Natural killer cell treated with Interleukin-12 subunit alpha and Interleukin-12 subunit beta and Interleukin-15 and Interleukin-18, amount 100 ng/mL, for 72 hours (primary cell): ENCODE measurements at places on chromosomes 16 and 17. TPM values are rescaled to one million over a fixed set of nuclear protein-coding genes. Genes with fewer than 3 reads are reported as not detected.
A peak's percentile ranks its signal among the peaks of the same experiment; 100 is the strongest.

DNA sequence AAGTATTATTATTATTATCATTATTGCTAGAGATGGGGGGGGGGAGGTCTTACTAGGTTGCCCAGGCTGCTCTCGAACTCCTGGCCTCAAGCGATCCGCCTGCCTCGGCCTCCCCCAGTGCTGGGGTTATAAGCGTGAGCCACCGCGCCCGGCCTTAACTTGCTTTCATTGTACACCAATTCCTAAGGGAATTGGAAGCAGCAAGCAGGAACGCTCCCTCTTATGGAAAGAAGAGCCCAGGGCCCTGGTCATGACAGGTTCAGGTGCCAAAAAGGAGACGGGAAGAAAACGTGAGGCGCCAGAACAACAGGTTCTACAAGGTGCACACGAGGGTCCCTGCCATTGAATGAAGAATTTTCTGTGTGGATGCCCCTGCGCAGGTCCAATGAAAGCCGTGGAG lies 540 bp upstream of the RPL38 start:
- peaks cover 34% of the 10 kb centered on the region for H3K4me1 ChIP-seq
- no peak for DNase-seq
- H3K27me3 ChIP-seq, result peaks cover 12% of the 10 kb centered on the region

DNA sequence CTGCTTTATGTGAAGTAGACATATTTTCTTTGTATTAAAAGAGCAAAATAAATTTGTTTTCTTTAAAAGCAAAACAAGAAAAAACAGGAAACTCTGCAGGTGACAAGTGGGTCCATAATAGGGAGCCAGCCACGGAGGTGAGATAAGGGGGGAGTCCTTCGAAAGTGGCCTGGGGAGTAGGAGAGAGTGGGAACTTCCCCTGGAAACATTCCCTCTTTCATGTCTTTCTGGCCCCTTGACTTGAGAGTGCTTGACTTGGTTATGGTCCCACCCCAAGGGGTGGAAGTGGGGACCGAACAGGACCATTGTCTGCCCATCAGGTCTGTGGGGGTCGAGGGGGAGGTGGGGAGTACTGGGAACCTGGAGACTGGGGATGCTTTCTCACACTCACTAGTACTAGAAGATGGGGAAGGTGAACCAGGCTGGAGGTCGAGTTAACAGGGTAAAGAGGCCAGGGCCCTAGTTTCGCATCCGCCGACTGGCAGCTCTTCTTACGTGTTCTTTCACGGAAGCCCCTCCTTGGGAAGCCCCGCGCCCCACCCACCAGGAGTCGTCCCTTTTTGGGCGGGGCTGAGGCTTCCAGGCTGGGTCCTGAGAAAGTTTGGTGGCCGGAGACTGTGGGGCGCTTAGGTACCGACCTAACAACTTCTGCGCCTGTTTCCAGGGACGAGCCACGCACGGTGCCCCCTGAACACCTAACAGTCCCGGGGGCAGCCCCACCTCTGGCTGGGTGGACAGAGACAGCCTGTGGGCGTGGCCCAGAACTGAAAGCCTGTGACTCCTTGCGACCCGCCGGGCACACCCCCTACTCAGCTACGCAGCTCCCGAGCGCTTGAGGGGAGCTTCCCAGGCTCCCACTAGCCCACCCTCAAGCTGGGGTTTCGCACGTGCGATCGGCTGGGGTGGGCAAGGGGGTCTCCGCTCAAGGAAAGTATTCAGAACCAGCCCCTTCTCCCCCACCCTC lies 790 bp downstream of the TRADD start:
- no peaks in the 10 kb centered on the region for H3K36me3 ChIP-seq
- DNase-seq, result peak; percentile 93
- H3K4me3 ChIP-seq, result peak overlapping the region; percentile 92
- peaks cover 40% of the 10 kb centered on the region for H3K4me1 ChIP-seq
- H3K27ac ChIP-seq, result peak overlapping the region; percentile 99

GRIN2C gene
- not detected for total RNA-seq

PITPNM3 gene
- 0.59 TPM for total RNA-seq

DNA sequence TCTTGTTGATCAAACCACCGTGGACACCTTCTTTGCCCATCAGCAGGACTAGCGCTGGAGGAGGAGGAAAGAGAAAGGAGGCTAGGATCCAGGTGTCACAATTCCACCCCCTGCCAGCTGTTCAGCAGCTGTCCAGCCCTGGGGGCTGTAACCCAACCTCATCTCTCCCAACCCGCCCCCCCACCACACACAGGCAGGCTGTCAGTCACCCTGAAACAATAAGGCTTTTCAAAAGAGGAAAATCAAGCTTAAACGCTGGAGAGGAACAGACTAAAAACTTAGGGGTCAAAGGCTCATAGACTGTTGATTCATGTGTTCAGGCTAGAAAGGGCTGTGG lies 2.4 kb downstream of the PFN1 start:
- H3K36me3 ChIP-seq, result peaks cover 49% of the 10 kb centered on the region
- DNase-seq, result no peak
- H3K4me1 ChIP-seq, result peaks cover 66% of the 10 kb centered on the region
- peak overlapping the region; percentile 100 for H3K4me3 ChIP-seq
- H3K27ac ChIP-seq, result peak overlapping the region; percentile 96

CARD14 gene
- total RNA-seq, result not detected

DNA sequence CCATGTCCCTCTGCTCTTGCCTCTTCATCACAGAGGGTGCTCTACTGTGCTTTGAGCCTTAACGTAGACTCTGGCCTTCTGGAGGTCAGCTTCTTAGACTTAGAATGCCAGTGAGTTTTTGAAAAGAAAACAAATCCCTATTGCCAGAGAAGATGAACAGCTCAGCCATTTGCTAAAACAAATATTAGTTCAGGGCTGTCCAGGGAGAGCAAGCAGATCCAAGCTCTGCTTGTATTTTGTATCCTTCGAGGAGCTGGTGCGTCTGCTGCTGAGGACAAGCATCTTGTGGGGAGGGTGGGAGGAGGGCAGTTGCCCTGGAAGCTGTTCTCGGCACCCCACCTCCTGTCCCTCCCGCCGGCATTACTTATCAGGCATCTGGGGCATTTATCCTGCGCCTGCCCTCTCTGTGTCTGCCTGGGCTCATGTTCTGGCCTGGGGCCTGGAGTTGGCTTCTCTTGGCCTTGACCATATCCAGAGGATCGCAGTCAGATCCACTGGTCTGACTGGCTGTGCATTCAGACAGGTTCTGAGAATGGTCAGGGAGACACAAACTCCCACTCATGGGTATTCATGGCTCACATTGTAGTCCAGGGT lies 173.1 kb upstream of the NLRP1 start:
- no peaks in the 10 kb centered on the region for H3K36me3 ChIP-seq
- no peaks in the 10 kb centered on the region for H3K4me1 ChIP-seq
- H3K27ac ChIP-seq, result no peak overlapping the region
- no peak for DNase-seq

ABCA10 gene
- 4.7 TPM for total RNA-seq

DNA sequence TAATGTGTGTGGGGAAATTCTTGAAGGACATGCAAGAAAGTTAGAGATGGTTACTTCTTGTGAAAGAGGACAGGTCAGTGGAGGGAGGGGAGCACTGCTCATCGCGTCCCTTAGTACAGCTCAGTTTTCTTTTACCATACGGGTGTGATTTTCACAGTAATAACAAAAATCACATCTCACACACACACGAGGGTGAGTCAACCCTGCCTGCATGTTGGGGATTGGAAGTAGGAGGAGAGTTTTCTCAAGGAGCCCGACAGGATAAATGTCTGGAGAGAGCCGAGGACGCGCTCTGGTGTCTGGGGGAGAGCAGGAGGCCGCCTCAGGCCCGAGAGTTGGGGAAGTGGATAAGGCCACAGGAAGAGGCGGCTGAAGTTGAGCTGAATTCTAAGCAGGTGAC lies 16.4 kb downstream of the PLCD3 start:
- no peaks in the 10 kb centered on the region for H3K36me3 ChIP-seq
- no peak overlapping the region for H3K4me3 ChIP-seq
- H3K4me1 ChIP-seq, result peaks cover 4% of the 10 kb centered on the region
- H3K27ac ChIP-seq, result no peak overlapping the region
- H3K27me3 ChIP-seq, result peaks cover 7% of the 10 kb centered on the region
- DNase-seq, result no peak

- no peak overlapping the region for H3K4me3 ChIP-seq
- H3K27ac ChIP-seq, result no peak overlapping the region
- DNase-seq, result no peak
- no peaks in the 10 kb centered on the region for H3K27me3 ChIP-seq
- peaks cover 13% of the 10 kb centered on the region for H3K36me3 ChIP-seq
These were observed 2274.7 kb downstream of the TP53TG3F start for GRCh38 chr16:35733971-35734702.

DNA sequence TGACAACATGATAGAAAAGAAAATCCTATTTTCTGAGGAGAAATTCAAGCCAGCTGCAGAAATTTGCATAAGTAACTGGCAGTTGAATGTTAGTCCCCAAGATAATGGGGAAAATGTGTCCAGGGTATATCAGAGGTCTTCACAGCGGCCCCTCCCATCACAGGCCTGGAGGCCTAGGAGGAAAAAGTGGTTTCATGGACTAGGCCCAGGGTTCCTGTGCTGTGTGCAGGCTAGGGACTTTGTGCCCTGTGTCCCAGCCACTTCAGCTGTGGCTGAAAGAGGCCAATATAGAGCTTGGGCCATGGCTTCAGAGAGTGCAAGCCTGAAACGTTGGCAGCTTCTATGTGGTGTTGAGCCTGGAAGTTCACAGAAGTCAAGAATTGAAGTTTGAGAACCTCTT lies 35.6 kb downstream of the TMEM100 start:
- H3K27me3 ChIP-seq, result peaks cover 33% of the 10 kb centered on the region
- no peak for DNase-seq
- H3K4me1 ChIP-seq, result no peaks in the 10 kb centered on the region
- no peaks in the 10 kb centered on the region for H3K36me3 ChIP-seq
- no peak overlapping the region for H3K4me3 ChIP-seq
- H3K27ac ChIP-seq, result no peak overlapping the region

GRCh38 chr16:11253995-11254912 lies 1.8 kb downstream of the SOCS1 start:
- H3K27ac ChIP-seq, result peak overlapping the region; percentile 99
- H3K36me3 ChIP-seq, result peaks cover 20% of the 10 kb centered on the region
- H3K4me1 ChIP-seq, result peaks cover 51% of the 10 kb centered on the region
- H3K27me3 ChIP-seq, result no peaks in the 10 kb centered on the region

FOXN1 gene
- total RNA-seq, result not detected

DNA sequence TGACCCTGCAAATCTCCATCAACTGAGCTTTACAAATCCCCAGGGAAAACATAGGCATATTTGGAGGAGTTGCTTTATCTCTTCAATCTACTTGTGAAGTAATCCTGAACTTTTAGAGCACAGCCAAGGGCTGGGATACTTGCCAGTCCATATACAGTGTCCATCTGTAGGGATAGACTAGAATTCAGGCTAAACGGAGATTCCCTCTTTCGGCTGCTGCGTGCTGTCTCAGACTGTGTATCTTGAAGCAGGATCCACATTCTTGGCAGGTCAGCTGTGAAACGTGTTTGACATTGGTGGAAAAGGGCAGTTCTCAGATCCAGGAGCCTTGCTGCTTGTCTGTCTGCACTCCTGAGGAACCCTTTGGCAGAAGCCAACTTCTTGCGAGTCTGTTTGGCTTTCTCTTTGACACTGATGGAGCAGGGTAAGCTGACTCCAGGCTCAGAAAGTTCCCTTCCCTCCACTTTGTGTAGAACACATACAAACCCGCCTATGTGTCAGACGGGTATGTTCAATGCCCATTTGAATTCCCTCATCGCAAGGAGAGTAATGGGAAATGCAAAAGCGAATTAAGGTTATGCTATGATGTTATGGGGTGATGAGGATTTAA lies 221.8 kb downstream of the MAP2K4 start:
- no peak for DNase-seq
- H3K36me3 ChIP-seq, result no peaks in the 10 kb centered on the region
- H3K4me1 ChIP-seq, result no peaks in the 10 kb centered on the region
- H3K27ac ChIP-seq, result no peak overlapping the region
- no peaks in the 10 kb centered on the region for H3K27me3 ChIP-seq

GRCh38 chr17:73470316-73470826 lies 158.6 kb upstream of the CDC42EP4 start:
- no peak overlapping the region for H3K27ac ChIP-seq
- peaks cover 17% of the 10 kb centered on the region for H3K27me3 ChIP-seq
- no peaks in the 10 kb centered on the region for H3K36me3 ChIP-seq

GRCh38 chr16:66605979-66606751 lies 1.7 kb downstream of the CMTM3 start:
- peaks cover 29% of the 10 kb centered on the region for H3K4me1 ChIP-seq
- peak overlapping the region; percentile 82 for H3K4me3 ChIP-seq
- H3K36me3 ChIP-seq, result no peaks in the 10 kb centered on the region

TP53TG3D gene
- total RNA-seq, result not detected

GRCh38 chr17:69907132-69907847 lies 167.7 kb upstream of the KCNJ16 start:
- H3K4me3 ChIP-seq, result no peak overlapping the region
- DNase-seq, result no peak
- no peaks in the 10 kb centered on the region for H3K4me1 ChIP-seq
- no peak overlapping the region for H3K27ac ChIP-seq

DNA sequence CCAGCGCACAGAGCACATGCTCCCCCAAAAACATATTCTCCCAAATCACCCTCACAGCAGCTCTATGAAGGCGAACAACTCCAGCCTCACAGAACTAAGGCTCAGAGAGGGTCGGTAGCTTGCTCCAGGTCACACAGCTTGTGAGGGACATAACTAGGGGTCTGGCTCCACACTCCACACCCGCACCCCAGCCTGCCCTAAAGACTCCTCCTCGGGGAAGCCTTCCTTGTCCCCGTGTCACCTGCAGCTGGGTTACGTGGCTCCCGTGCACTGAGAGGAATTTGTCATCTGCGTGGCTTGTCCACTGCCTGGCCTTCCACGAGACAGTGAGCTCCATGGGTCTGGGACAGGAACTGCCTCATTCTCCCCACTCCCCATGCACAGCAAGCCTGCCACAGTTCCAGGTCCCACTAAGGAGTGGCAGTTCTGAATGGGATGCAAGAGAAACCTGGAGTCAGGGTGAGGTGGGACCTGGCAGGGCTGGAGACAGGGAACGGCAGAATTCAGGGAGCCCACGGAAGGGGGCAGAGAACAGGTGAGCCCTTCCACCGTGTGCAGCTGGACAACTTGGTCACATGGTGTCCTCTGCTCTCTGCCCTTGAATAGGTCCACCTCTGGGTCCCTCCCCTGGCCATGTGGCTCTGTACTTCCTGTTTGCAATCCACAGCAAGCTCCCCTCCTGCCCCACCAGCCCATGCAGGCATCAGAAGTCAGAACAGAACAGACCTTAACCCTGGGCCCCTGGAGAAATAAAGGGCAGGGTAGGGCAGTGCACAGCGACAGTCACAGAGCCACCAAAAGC lies 27.4 kb downstream of the TNFRSF13B start:
- no peaks in the 10 kb centered on the region for H3K4me1 ChIP-seq
- H3K36me3 ChIP-seq, result peaks cover 10% of the 10 kb centered on the region
- H3K27ac ChIP-seq, result no peak overlapping the region
- no peak overlapping the region for H3K4me3 ChIP-seq
